Ascending aorta (tissue), 2 donors: ENCODE measurements at places on chromosomes 6 and 20.

GRCh38 chr6:33075208-33075567, 602 bp upstream of the HLA-DPB1 start:
- no peak for DNase-seq

GRCh38 chr6:11810039-11810541, 31.5 kb upstream of the ADTRP start:
- DNase-seq, result peak; percentile 15

DNA sequence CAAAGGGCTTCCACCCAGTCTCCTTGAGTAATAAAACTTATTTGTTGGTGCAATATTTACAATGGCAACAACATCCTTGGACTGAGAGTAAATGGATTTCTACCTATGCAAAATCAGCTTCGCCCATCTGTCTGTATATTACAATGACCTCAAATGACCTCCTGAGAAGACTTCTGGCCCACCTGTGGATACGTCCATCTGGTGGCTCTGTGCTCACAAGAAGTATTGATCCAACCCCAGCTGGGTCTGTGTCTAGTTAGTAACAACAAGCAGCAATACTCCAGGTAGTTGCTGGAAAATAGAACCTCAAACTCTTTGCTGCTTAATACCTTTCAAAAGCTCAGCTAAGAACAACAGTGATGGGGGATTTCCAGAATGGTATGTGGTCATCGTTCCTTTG, 34.7 kb upstream of the GSTA4 start:
- no peak for DNase-seq

DNA sequence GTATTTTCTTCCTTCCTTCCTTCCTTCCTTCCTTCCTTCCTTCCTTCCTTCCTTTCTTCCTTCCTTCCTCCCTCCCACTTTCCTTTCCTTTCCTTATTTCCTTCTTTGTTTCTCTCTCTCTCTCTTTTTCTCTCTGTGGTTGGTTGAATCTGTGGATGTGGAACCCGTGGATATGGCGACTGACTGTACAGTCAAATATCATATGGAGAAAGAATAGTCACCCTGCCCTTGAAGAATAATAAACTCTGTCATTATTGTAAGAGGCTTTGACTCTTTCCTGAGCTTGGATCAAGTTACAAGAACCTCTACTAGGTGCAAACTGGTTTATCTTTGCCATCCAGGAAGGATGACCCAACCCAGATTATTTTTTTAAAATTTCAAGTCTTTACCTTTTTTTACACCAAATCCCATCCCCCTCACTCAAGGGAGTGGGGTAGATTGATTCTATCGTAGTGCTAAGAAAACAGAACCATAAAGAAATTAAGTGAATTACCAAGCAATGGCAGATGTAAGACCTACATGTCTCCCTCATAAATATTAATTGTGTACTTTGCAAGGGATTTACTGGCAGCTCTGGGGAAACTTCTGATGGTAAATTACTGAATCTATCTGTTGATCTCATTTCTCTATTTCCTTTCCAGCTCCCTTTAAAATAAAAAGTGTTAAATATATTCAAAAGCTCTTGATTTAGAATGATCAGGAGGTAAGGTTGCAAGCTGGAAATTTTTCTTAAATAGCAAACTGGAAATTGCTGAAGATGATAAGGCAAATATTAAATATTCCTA, 667.5 kb downstream of the UTRN start:
- DNase-seq, result no peak

GRCh38 chr20:9977629-9978028, 57.2 kb upstream of the ANKEF1 start:
- DNase-seq, result no peak

- no peak for DNase-seq
Observed at GRCh38 chr6:56241124-56241802, 6.1 kb downstream of the COL21A1 start.

DNA sequence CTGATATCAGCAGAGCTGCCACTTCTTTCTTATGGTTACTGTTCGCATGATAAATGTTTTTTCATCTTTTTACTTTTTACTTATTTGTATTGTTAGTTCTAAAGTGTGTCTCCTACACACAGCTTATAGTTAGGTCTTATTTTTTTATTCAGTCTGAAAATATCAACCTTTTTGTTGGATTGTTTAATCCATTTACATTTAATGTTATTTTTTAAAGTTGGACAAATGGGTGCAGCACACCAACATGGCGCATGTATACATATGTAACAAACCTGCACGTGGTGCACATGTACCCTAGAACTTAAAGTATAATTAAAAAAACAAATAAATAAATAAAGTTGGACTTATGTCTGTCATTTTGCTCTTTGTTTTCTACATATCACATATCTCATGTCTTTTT, 40.3 kb upstream of the FOXC1 start:
- no peak for DNase-seq

GRCh38 chr20:36493801-36494114, 47.6 kb upstream of the MYL9 start:
- peak; percentile 82 for DNase-seq
